ENCODE measurements at places on chromosomes 2 and 18.

DNA sequence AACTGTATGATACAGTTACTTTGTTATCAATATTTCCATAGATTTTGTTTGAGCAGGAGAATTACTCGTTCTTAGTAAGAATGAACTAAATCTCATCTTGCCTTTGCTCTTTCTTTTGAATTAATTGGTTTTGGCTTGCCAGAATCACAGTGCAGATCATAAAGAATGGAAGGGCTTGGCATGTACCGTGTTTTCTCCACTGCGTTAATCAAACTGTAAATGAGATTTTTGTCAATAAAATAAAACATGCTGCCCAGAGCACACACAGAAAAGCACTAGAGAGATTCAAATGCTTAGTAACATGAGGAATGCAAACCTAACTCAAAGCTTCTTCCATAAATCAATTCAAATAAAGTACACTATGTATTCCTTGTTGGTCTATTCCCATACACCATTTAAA is 229.6 kb upstream of the CDH2 start:
- DNase-seq, result no peak

- DNase-seq, result no peak
Measured at GRCh38 chr2:47222826-47223554, 67.9 kb upstream of the STPG4 start.

DNA sequence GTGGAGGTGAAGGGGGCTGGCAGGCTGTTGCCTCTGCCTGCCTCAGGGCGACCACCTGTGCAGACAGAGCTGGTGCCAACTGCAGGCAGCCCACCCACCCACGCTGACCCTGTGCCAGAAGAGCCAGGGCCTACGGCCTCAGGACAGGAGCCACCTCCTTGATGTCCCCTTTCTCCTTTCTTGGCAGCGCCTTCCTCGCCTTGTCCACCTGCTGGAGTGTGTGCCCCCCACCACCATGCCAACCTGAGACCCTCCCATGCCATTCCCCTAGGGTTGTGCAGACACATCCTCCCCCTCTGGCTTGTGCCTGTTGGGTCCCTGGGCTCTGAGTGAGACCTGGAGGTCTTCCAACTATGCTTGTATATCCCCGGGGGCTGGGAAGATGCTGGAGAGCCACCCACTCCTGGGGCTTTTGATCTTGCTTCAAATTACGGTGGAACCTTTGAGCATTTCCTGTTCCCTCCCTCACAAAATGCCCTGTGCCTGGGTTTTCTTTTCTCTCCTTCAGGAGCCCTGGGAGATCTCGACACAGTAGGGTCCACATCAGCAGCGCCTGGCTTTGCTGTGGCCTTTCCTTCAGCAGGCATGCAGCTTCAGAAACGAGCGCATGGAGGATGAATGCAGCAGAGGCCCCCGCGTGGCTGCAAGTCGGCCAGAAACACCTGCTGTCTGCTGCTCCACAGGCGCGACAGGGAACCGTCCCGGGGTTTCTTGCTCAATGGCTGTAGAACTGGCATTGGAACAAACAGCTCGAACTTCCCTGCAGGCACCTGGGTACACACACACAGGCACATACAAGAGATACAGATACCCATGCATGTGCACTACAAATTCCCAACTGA is 65.9 kb upstream of the SH3RF3 start:
- no peak for DNase-seq

DNA sequence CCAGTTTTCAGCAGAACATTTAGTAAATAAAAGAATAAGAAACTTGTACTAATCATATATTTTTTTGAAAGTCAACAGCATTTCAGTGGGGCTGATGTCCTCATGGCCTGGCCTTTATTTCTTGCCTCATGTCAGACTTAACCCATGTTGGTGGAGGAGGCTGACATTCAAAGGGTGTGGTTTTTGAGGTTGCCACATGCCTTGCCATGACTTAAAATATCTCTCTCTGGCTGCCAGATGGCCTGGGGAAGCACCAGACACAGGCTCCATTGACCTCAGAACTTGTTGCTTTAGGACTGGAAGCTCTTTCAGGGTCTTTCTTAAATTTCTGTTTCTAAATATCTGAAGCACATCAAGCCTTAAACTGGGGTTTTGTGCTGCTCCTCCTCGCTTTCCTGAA is 32.5 kb upstream of the CD28 start:
- no peak for DNase-seq

- DNase-seq, result no peak
Measured at GRCh38 chr2:106054321-106054720, 139.8 kb downstream of the UXS1 start.

DNA sequence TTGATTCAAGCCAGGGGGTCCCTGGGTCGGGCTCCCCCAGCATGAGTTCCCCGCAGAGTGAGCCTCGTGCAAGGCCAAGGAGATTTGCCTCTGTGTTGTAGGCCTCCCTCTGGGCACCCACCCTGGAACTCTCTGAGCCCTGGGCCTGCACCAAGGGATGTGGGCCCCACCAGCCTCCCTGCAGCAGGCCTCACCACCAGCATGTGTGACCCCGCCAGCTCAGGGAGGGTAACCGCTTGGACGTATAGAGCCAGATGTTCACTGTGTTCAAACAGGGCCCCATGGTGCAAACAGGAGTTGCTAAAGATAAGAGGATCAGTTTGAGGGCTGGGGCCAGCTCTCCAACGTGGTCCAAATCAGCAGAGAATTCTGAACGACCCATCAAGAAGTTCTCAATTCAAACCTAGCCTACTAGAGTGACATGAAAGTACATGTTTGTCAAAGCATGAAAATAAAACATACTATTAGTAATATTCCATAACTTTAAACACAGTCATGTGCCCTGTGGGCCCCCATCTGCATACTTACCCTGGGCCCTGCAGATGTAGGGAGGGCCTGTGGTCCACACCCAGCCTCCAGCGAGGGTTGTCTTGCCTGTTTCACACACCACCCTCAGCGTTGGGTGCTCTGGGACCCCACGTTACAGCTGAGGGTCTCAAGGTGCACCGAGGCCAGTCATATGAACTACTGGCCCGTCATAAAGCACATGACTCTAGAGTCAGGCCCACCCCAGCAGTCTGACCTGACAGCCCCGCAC is 5.5 kb upstream of the TUBB6 start:
- no peak for DNase-seq

DNA sequence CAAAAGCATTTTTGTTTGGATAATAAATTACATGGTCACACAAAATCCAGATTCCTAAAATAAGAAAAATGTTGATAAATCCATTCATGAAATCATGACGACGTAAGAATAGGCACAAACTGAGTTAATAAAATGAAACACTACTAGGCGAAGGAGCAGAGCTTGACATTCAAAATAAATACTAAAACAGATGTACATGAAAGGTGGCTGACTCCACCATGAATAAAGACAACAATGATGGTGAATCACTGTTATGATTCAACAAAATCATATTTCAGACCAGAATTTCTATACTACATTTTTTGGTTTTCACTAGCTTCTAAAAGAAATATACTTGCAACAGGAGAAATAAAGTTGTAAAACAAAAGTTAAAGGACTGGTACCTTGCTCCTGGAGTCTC is 122.0 kb upstream of the RNU4ATAC start:
- DNase-seq, result no peak

DNA sequence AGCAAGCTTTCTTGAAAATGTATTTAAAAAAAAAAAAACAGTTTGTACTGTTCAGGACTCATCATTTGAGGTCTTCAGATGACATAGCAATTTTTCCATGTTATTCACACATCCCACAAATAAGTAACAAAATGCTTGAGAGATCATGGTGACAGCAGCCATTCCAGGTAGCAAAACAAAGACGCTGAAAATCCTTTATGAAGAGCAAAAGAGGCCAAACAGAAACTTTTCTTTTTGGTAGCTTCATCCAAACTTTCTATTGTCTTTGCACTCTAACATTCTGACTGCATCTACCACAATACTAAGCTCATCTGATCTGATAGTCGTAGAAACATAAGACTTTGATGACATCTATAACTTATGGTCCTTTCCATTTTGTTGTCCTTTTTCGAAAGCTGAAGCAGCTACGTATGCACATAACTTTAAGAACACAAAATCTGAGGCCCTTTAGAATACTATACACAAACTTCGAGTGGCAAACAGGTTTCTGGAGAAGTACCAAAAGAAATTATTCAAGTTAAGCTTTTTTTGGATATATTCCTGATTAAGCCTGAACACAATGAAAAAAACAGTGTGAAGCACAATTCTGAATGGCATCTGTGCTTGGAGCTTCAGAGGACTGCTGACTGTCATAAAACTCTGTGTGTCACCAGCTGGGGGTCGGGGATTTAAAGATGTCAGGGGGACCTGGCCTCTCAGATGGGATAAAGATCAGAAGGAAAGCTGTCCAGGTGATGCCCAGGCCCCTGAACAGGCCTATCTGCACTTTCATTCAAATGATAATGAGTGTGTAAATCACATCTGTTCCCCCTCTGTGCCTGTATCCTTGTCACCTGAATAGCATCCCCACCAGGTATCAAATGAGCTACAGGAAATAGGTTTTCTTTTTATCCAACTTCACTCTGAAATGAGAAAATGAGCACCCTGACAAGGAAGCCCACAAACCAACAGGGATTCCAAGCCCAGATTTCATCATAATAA is 75.8 kb downstream of the ZEB2 start:
- no peak for DNase-seq

DNA sequence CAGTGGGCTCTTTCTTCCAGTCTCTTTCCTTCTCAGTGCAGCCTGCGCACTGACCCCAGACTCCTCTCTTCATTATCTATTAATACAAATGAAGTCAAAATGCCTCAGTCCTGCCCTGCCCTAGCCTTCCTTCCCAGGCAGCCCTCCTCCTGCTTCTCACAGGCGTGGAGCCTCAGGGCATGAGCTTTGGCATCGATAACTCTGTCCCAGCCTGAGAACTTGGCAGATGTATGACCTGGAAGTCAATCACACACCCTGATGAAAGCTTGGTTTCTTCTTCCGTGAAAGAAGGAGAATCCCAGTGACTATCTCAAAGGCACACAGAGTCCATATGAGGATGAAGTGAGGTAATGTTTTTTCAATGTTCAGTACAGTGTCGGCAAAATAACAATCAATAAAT is 600.7 kb upstream of the ID2 start:
- no peak for DNase-seq

DNA sequence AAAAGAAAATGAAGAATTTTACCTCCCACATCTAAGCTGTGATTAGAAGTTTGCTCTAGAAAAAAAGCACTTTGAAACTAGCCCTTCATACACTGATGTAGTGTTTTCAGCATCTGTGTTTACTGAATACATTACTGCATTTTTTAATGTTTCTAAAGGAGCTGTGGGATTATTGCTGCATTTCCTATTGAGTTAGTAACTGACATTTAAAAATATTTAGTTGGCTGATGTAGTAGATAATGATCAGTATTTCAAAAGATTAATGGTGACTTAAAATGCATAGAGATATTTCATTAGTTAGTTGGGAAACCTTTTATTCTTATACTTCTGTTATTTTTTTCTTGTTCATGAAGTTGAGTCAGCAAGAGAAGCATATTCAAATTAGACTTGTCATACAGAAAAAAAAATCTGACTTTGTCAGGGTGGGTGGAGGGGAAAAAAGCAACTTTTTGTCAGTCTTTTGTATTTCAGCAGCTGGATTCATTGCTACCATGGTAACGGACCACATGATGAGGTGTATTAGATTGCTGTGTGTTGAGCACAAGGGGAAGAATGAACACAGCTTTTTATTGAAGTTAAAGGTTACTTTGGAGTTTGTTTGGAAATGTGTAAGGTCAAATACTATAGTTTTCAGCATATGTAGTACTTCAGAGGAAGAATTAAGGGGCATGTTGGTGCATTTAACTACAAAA is at the start of gene DTNA:
Gene DTNA, plus strand, starts transcription at position 549 of the 692 bp plus-strand sequence. CDS start 45,679 bp downstream, outside the sequence.
- DNase-seq, result no peak

DNA sequence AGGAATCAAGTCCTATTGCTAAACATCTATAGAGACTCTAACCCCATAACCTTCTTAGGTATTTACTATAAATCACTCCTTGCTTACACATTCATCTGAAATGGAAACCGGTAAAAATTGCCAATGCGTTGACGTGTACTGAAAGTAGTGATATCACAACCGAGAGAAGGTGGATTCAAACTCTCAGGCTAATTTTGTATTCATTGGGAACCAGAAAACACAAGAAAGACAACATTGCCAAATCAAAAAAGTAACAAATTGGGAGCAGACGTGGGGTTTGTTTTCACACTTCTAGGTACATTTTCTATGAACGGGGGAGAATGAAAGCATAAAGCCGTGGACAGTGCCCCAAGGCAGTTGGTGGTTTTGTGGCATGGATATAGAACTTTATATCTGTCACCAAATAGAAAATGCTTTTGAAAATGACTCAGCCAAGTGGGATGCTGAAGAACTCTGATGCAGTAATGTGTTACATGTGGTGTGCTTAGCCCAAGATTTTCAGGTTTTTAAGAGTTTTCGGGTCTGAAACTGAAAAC is 155.1 kb upstream of the RASGRP3 start:
- DNase-seq, result no peak

- peak; percentile 26 for DNase-seq
Measured at GRCh38 chr18:35478520-35479435, 19.0 kb downstream of the INO80C start.

GRCh38 chr2:112482309-112483041 is 519 bp downstream of the TTL start:
- peak; percentile 27 for DNase-seq

GRCh38 chr2:215249501-215249900 is 62.4 kb upstream of the ATIC start:
- DNase-seq, result no peak

All from CD4-positive, alpha-beta T cell treated with Interleukin-2 at 100 ng/mL for 4 hours (primary cell).